ENCODE measurements at places on chromosomes 2 and 18.

- DNase-seq, result no peak
Measured at GRCh38 chr2:138762533-138762932, 17.7 kb downstream of the NXPH2 start.

DNA sequence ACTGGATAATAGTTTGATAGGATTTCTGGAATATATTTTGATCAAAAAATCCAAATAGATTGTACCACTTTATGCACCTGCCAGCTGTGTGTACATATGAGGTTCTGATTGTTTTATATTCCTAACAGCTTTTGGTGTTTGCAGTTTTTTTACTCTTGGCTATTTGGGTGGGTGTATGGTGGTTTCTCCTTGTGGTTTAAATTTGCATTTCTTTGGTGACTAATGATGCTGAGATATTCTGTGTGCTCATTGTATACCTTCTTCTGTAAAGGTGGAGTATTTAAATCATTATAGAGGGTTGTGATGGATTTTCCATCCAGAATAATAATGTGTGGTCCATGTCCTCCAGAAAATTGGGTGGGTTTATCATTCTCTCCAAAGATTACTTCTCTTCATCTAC, 372.9 kb downstream of the THSD7B start:
- no peak for DNase-seq

GRCh38 chr2:205892665-205893259, 193.2 kb downstream of the INO80D start:
- DNase-seq, result no peak

GRCh38 chr2:1754461-1755170, 10.3 kb upstream of the PXDN start:
- DNase-seq, result no peak

DNA sequence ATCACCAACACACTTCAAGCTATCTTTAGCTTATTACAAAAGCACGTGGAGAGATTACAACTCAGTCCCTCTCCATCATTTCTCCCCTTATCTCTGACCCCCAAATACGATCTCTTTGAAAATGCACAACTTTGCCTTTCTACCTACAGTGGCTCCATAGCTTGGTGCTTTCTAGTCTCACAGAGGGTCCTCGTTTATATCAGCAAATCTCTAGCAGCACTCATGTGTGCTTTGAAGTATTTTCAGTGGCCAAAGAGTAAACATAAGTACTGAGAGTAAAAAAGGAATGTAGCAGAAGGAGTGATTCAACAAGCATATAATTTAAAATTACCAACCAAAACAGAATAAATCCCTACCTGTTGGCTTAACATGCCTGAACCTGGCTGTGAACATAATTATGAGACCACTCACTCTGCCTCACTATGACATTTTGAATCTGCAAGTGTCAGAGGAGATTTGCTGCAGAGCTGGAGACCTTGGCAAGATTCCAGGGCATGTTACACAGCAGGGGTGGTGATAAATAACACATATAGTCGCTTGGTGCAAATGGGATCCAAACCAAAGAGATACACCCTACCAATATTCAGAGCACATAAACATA, 54.6 kb downstream of the LAMA3 start:
- no peak for DNase-seq

- no peak for DNase-seq
Measured at GRCh38 chr2:39696101-39696553, 30.4 kb downstream of the TMEM178A start.

DNA sequence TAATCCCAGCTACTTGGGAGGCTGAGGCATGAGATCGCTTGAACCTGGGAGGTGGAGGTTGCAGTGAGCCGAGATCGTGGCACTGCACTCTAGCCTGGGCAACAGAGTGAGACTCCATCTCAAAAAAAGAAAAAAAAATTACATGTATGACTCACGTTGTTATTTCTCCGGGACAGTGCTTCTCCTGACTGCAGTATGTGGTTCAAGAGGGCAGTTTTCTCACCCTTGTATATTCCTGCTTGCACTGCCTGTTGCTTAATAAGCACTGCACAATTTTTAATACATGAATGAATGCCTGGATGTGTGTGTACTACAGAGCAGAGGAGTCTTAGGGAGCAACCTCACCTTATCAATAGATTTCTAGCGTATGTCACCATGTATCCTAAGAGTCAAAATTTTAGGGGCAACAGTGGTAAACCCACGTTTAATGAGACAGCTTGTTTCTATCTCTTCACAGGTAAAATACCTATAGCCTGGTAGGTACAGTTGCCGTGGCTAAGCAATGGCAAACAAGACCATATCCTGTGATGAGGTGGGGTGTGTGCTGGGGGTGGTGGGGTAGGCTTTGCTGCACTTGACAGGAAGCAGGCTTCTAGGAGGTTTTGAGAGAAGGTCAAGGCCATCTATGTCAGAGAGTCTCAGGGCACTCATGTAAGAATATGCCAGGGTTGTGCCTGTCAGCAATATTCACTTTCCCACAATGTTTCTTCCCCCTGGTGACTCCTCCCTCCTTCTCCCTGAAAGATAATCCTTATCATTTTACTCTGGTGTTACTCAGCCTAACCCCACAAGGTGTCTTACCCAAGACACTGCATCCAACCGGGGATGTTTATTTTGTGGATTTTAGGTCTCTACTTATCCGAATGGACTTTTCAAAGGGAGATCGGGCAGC, 36.9 kb upstream of the MEX3C start:
- no peak for DNase-seq

- DNase-seq, result no peak
Measured at GRCh38 chr2:136215449-136215848, 97.5 kb upstream of the CXCR4 start.

- DNase-seq, result no peak
Measured at GRCh38 chr2:154375579-154375931, 322.9 kb upstream of the KCNJ3 start.

- DNase-seq, result no peak
Measured at GRCh38 chr18:62566199-62566598, 43.4 kb downstream of the ZCCHC2 start.

GRCh38 chr18:63979409-63979920, 9.6 kb downstream of the SERPINB8 start:
- DNase-seq, result peak; percentile 78

DNA sequence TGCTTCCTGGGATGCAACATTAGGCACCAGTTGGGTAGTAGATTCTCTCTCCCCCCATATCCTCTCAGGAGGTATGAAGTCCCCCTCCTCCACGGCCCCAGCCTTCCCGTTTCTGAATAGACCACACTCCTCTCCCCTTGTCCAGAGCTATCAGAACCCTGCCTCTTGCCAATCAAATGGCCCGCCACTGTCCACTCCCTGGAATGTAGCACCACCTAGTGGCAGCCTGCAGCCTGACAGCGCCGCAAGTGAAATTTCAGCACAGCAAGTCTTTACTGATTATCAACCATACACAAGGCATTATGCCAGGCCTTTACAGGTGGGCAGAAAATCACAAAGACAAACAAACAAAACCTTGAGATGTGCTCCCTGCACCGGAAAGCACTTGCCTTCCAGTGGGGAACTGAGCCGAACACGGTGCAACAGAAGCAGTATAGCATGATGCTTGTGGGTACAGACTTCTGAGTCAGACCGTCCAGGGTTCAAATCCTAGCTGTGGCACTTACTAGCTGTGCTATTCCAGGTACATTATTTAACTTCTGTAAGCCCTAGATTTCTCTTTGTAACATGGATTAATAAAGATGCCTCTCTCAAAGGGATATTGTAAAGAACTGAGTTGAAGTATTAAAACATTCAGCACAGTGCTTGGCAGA, 174.0 kb downstream of the SMAD2 start:
- peak; percentile 79 for DNase-seq

- DNase-seq, result no peak
Measured at GRCh38 chr2:215863687-215864086, 149.7 kb downstream of the MREG start.

GRCh38 chr2:226135861-226136548, 663.6 kb downstream of the IRS1 start:
- DNase-seq, result no peak

GRCh38 chr2:106624787-106625380, 137.7 kb downstream of the CD8B2 start:
- no peak for DNase-seq

- no peak for DNase-seq
Measured at GRCh38 chr2:33511141-33511540, 34.7 kb downstream of the RASGRP3 start.

- no peak for DNase-seq
Measured at GRCh38 chr2:156826341-156826933, 390.3 kb downstream of the GPD2 start.

GRCh38 chr2:217195016-217195415, 335.2 kb upstream of the TNP1 start:
- no peak for DNase-seq

- DNase-seq, result no peak
Measured at GRCh38 chr2:64111426-64111825, 32.8 kb downstream of the PELI1 start.

Measured in mucosa of descending colon (tissue), 3 donors.